Kidney (tissue), 22 donors: ENCODE measurements at places on chromosomes 2 and 18.

DNA sequence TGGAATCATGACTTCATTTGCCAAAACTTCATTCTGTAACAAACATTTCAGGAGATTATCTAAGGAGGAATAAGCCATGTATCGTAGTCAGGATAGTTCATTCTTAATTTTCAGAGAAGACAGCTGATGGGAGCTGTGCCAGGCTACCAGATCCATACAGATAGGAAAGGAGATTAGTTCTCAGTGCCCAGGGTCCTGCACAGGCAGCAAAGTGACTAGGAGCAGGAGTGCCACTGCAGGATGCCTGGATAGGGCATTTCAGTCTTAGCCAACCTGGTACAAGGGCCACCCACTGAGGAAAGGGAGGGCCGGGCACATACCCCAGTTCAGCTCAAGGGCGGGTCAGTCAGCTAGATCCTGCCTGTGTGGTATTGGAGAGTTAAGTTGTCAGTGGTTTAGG lies 6.7 kb upstream of the OSR1 start:
- H3K4me1 ChIP-seq, result no peaks in the 10 kb centered on the region
- no peak for DNase-seq
- H3K27me3 ChIP-seq, result peaks cover 24% of the 10 kb centered on the region
- no peaks in the 10 kb centered on the region for H3K36me3 ChIP-seq

DNA sequence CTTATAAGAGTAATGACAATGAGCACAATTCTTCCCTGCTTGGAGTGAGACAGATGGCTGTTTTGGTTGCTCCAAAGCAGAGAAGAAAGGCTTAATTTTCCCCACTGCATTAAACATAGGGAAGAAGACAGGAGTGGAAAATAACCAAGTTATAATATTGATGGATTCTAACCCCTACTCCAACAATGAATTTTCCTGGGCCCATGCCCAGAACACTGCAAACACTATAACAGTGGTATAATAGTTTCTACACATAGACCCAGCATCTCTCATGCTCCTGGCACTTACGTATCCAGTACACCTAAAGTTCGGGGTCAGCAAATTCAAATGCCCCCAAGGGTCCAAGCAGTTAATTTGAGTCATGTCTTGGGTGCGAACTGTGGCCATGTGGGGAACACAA lies 613.4 kb downstream of the PLCL1 start:
- H3K27me3 ChIP-seq, result no peaks in the 10 kb centered on the region
- DNase-seq, result no peak
- no peaks in the 10 kb centered on the region for H3K4me1 ChIP-seq
- no peak overlapping the region for H3K4me3 ChIP-seq
- no peaks in the 10 kb centered on the region for H3K36me3 ChIP-seq

DNA sequence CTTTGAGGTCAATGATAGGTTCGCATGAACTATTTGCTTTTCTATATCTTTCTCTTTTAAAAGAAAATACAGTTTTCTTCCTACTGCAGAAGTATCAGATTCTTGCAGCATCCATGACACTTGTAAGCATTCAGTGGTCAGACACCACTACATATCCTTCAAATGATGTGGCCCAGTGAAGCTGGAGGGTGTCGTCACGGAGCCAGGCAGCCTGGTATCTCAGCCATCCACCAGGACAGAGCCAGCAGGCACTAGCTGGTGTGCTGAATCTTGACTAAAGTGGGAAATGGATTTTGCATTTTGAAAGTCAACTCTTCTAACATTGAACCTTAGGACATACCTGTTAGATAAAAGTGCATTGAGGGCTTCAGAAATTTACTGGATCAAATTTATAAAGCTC lies 5.4 kb downstream of the KLHL14 start:
- H3K4me1 ChIP-seq, result no peaks in the 10 kb centered on the region
- H3K4me3 ChIP-seq, result no peak overlapping the region
- H3K36me3 ChIP-seq, result no peaks in the 10 kb centered on the region
- DNase-seq, result peak; percentile 70

DNA sequence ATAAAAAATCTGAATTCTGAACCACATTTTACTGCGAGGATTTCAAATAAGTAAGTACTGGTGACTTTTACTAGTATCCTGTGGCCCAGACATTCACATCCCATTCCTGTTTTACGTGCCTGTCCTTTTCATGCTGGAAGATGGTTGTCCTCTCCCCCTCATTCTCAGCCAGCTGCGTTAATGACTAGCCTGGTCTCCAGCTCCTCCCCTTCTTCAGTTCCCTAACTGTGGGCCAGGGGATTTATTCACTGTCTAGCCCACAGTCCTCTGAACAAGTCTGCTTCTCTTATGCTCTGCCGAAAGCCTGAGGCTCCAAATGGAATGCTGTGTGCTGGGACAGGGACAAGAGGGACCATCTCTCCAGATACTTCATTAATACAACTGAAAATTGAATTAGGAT lies 373.9 kb downstream of the PTPRM start:
- H3K27ac ChIP-seq, result no peak overlapping the region
- no peak overlapping the region for H3K4me3 ChIP-seq
- peaks cover 8% of the 10 kb centered on the region for H3K4me1 ChIP-seq
- no peak for DNase-seq
- H3K27me3 ChIP-seq, result no peaks in the 10 kb centered on the region
- no peaks in the 10 kb centered on the region for H3K36me3 ChIP-seq

GRCh38 chr18:68826121-68826520 lies 28.2 kb downstream of the CCDC102B start:
- no peaks in the 10 kb centered on the region for H3K36me3 ChIP-seq
- H3K4me3 ChIP-seq, result no peak overlapping the region
- H3K27me3 ChIP-seq, result no peaks in the 10 kb centered on the region
- no peak overlapping the region for H3K27ac ChIP-seq
- no peaks in the 10 kb centered on the region for H3K4me1 ChIP-seq
- no peak for DNase-seq

DNA sequence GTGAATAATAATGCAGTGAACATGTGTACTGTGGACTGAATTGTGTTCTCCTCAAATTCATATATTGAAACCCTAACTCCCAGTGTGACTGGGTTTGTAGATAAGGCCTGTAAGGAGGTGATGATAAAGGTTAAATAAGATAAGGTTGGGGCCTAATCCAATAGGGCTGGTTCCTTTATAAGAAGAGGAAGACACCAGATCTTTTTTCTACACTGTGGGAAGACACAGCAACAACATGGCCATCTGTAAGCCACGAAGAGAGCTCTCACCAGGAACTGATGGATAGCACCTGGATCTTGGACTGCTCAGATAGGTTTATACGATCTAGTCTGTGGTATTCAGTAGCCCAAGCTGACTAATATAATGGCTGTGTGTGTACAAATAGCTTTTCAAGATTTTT lies 66.8 kb downstream of the BMPR2 start:
- no peak overlapping the region for H3K27ac ChIP-seq
- H3K4me3 ChIP-seq, result no peak overlapping the region
- no peaks in the 10 kb centered on the region for H3K27me3 ChIP-seq
- H3K36me3 ChIP-seq, result no peaks in the 10 kb centered on the region

- H3K4me1 ChIP-seq, result peaks cover 3% of the 10 kb centered on the region
- H3K27ac ChIP-seq, result no peak within 1 kb of the TSS
- no peaks in the 10 kb centered on the region for H3K36me3 ChIP-seq
- peak within 1 kb of the TSS; percentile 79 for H3K4me3 ChIP-seq
- peak; percentile 89 for DNase-seq
- no peaks in the 10 kb centered on the region for H3K27me3 ChIP-seq
Observed at GRCh38 chr2:191150600-191151330, at the start of gene STAT4. Gene STAT4, minus strand, starts transcription at chr2:191150994. Its CDS starts 2,791 bp downstream, at chr2:191148203.

- H3K4me3 ChIP-seq, result no peak overlapping the region
- no peak for DNase-seq
Observed at GRCh38 chr2:36294316-36294721, 61.3 kb upstream of the CRIM1 start.
